ENCODE measurements at places on chromosomes 12 and 14. TPM values are rescaled to one million over a fixed set of nuclear protein-coding genes. Genes with fewer than 3 reads are reported as not detected.

FOXM1 gene
- 66.4 TPM for total RNA-seq

STAT2 gene
- 63.3 TPM for total RNA-seq

CCDC197 gene
- not detected for total RNA-seq

- DNase-seq = no peak
These were observed 655.8 kb upstream of the MGAT4C start for GRCh38 chr12:86911973-86912372.

DNA sequence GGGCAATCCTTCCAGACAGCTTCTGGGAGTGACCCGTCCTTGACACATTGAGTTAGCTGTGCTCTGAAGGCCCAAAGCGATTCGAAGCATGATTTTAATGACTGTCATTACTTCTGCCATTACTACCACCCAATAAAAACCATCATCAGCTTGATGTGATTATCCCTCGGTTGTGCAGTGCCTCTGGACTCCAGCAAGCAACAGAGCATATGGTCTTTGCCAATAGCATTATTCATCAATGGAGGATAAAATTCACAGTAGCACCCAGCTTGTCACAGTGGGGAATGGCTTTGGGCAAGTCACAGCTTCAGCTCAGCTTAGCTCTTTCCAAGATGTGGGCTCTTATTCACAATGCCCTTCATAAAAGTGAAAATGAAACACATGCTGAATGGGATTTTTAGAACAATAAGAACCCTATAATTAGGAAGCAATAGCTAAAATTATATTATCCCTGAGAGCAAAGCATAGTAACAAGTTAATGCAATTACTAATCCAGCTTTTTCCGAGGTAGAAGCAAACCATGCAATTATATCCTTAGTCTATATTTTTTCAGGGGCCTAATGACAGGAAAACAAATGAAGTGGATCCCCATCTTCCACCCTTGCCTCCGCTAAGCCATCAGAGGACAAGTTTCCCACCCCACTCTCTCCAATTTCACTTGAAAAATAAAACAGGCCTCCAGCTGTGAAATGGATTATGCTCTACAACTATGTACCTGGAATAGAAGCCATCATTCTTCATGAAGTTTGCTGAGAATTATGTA is 163.0 kb upstream of the EEA1 start:
- DNase-seq = no peak

DNA sequence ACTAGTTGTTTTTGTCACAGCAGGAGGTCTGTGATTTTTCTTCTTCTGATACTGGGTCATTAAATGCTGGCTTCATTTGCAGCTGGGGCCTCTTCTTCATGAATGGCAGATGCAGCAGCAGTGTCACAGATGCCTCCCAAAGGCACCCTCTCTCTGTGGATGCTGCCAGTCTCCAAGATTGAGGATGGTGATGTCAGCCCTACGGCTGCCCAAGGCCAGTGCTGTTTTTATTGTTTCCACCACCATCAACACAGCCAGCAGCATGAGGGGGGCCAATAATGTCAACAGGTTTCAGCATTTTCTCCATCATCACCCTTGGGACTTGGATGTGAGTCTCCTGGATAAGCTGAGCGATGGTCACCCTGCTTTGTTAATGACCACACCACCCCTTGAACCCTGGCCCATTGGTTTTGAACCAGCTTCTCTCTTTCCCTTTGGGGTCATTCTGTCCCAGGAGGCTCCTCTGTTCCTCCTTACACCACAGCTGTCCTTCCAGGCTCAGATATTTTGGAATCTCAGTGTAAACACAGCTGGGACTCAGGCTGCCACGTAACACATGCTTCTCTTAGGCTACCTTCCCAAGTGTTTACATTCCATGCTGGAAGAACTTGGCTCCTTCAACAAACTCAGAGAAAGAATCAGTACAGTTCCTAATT is 151.7 kb upstream of the DDHD1 start:
- DNase-seq = no peak

- no peak for DNase-seq
These were observed 29.2 kb upstream of the RIC8B start for GRCh38 chr12:106745181-106745745.

- DNase-seq = no peak
These were observed 38.8 kb downstream of the FAM222A start for GRCh38 chr12:109752117-109753053.

DNA sequence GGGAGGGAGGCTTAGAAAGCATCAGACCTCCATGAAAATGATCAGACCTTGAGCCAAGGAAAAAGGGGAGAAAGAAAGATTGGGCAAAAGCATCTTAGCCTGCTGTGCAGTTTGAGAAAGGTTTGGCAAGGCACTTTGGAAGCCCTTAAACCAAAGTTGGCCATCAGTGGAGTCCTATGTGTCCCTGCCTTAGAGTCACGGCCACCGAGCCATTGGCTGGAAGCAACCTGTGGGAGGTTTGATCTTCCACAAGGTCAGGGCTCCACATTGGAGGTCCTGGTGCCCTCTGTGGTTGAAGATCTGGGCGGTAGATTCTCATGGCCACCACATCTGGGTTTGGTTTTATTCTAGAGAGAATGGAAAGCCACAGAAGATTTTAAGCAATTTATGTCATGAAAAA is 44.4 kb downstream of the SRRM4 start:
- no peak for DNase-seq
